A673 (cell line): ENCODE measurements at places on chromosomes 2 and 18.
A peak's percentile ranks its signal among the peaks of the same experiment; 100 is the strongest.

DNA sequence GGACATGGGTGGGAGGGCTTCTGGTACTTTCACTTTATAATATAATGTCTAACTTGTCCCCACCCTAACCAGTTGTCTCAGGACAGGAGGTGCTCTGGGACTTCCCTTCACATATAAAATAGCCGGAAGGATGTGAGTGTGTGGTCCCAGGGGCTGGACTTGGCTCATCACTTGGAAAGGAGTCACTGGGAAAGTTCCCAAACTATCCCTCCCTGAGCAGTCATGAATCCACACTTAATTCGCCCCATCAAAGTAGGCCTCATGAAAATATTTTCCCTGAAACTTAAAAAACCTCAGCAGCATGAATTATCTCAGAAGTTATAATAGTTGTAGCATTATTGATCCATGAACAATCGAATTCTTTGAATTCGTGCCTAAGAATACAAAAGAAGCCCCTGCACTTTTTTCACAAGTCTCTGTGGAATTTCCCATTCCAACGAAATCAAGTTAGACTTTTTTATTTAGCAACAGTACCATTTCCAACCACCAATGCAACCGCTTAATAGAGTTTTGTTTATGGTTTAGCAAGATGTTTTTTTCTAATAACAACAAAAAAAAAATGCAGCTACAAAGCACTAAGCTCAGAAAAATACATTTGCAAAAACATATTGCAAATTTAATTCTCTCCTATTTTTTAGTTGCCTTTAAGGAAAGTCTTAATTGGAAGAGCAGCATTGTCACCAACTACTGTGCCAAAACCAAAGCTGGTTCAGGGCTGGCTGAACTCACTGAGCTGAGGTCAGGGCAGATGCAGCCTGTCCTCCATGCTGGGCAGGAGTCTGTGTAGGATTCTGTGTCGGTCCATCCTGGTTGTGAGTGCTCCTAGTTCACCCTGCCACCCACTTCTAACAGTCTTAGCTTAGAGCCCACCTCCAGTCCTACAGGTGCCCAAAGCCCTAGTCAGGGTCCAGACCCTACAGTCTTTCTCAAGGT lies 68.8 kb upstream of the SPTBN1 start:
- H3K4me1 ChIP-seq = no peaks in the 10 kb centered on the region
- no peaks in the 10 kb centered on the region for H3K36me3 ChIP-seq
- DNase-seq = no peak
- no peaks in the 10 kb centered on the region for H3K27me3 ChIP-seq

GRCh38 chr2:122422384-122422991 lies 667.0 kb downstream of the TSN start:
- no peaks in the 10 kb centered on the region for H3K36me3 ChIP-seq
- peaks cover 28% of the 10 kb centered on the region for H3K4me1 ChIP-seq
- DNase-seq = peak; percentile 31
- H3K4me3 ChIP-seq = no peak overlapping the region
- peak overlapping the region; percentile 28 for H3K27ac ChIP-seq

- no peak overlapping the region for H3K27ac ChIP-seq
- no peaks in the 10 kb centered on the region for H3K27me3 ChIP-seq
- no peaks in the 10 kb centered on the region for H3K4me1 ChIP-seq
- no peak overlapping the region for H3K4me3 ChIP-seq
Measured at GRCh38 chr2:64837925-64838641, 151.1 kb upstream of the SLC1A4 start.

GRCh38 chr18:79784965-79785770 lies 12.6 kb upstream of the KCNG2 start:
- H3K27me3 ChIP-seq = peaks cover 52% of the 10 kb centered on the region
- H3K4me3 ChIP-seq = no peak overlapping the region
- H3K27ac ChIP-seq = no peak overlapping the region
- no peaks in the 10 kb centered on the region for H3K4me1 ChIP-seq
- no peaks in the 10 kb centered on the region for H3K36me3 ChIP-seq
- DNase-seq = no peak

DNA sequence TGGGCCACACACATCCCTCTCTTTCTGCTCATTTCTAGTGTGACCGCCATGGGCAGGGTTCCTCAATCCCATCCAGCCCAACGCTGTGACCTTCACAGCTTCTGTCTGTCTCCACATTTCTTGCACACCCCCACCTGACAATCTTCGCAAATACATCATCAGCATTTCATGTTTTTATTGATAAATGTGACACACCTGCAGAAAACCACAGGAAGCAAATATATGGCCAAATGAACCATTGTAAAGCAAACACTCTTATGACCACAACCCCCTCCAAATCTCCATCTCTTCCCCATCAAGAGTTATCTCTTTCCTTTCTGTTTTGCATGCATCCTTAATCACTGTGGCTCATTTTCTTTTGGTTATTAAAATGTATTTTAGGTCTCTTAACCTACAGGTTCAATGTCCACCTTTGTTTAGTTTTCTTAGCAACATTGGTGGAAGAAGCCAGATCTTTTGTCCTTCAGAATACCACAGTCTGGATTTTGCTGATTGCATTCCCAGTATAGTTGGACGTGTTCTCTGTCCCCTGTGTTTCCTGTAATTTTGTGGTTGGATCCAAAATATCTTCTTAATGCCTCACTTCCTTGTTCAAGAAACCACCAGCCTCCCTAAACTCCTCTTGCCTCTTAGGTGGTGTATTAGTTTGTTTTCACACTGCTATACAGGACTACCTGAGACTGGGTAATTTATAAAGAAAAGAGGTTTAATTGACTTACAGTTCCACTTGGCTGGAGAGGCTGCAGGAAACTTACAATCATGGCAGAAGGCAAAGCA lies 9.8 kb upstream of the NCK2 start:
- H3K36me3 ChIP-seq = no peaks in the 10 kb centered on the region
- H3K4me3 ChIP-seq = no peak overlapping the region
- H3K27ac ChIP-seq = no peak overlapping the region

GRCh38 chr2:75018162-75018561 lies 59.7 kb downstream of the POLE4 start:
- peaks cover 7% of the 10 kb centered on the region for H3K4me1 ChIP-seq
- H3K4me3 ChIP-seq = no peak overlapping the region
- no peak for DNase-seq
- no peaks in the 10 kb centered on the region for H3K36me3 ChIP-seq
- no peak overlapping the region for H3K27ac ChIP-seq
- no peaks in the 10 kb centered on the region for H3K27me3 ChIP-seq

DNA sequence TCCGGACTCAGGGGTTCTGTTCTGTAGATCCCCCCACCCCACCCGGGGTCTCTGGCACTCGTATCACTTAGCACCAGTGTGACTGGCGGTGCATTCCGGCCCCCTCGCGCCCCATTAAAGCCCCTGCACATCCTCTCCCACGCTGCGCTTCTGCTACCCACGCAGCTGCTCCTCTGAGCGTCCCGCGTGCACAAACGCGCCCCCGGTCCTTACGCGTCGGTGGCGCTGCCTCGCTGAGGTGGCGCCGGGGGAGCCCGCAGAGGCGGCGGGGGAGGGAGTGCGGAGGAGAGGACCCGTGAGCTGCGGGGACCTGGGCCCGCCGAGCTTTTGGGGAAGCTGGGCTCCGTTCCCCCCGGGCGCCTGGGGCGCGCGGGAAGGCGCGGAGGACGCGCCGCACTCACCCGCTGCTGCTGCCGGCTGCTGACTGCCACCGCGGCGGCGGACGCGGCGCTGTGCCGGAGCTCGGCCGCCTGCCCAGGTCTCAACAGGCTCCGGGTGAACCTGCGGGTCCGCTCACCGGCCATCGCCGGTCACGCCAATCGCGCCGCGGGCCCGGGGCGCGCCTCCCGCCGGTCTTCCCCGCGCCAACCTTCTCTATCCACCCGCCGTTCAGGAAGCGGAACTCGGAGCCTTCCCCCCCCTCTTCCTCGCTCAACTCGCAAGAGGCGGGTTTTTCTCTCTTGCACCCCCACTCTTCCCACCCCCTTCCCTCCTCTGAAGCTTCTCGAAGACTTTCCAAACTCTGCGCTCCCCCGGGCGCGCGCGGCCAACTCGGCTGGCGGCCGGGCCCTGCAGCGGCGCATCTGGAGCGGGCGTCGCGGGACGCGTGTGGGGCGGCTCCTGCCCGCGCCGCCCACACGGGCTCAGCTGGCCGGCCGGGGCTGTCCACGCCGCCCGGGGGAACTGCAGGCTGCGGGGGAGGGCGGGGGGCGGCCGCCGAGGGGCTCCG lies at the start of gene DOCK10:
DOCK10 (minus strand) TSS at position 618 of the 949 bp plus-strand sequence; CDS start at position 524, 94 bp downstream.
- no peaks in the 10 kb centered on the region for H3K36me3 ChIP-seq
- peaks cover 73% of the 10 kb centered on the region for H3K27me3 ChIP-seq
- peak; percentile 24 for DNase-seq
- peak within 1 kb of the TSS; percentile 53 for H3K4me3 ChIP-seq
- peaks cover 8% of the 10 kb centered on the region for H3K4me1 ChIP-seq

- H3K4me1 ChIP-seq = no peaks in the 10 kb centered on the region
- DNase-seq = no peak
- H3K4me3 ChIP-seq = no peak overlapping the region
- no peaks in the 10 kb centered on the region for H3K36me3 ChIP-seq
Measured at GRCh38 chr2:25410370-25410769, 68.6 kb upstream of the DNMT3A start.

DNA sequence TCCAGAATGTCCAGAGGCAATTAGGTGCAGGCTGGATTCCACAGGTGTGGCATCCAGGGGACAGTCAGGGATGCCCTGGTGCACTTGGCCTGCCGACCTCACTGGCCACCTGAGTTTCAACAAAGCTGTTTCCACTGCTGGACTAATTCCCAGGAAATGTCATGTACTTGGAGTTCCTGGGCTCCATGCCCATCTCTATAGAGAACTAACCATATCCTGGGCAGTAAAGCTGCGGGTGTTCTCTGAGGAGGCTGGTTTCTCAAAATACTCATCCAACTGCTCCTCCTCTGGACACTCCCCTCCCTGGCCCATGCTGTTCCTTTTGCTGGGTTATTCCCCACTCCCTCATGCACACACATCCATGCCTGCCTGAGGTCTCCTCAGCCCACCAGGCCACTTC lies 161.9 kb upstream of the SKOR2 start:
- H3K27ac ChIP-seq = no peak overlapping the region
- H3K36me3 ChIP-seq = no peaks in the 10 kb centered on the region
- H3K4me1 ChIP-seq = no peaks in the 10 kb centered on the region
- no peak overlapping the region for H3K4me3 ChIP-seq
- peak; percentile 13 for DNase-seq

- H3K4me1 ChIP-seq = peaks cover 17% of the 10 kb centered on the region
- DNase-seq = no peak
- H3K27ac ChIP-seq = no peak overlapping the region
- no peak overlapping the region for H3K4me3 ChIP-seq
- no peaks in the 10 kb centered on the region for H3K36me3 ChIP-seq
Measured at GRCh38 chr2:238595750-238596570, 169.2 kb downstream of the ASB1 start.

- H3K36me3 ChIP-seq = no peaks in the 10 kb centered on the region
- H3K27me3 ChIP-seq = peaks cover 4% of the 10 kb centered on the region
- DNase-seq = no peak
- no peak overlapping the region for H3K27ac ChIP-seq
- H3K4me3 ChIP-seq = no peak overlapping the region
Measured at GRCh38 chr2:231918501-231919330, 7.5 kb downstream of the NPPC start.

DNA sequence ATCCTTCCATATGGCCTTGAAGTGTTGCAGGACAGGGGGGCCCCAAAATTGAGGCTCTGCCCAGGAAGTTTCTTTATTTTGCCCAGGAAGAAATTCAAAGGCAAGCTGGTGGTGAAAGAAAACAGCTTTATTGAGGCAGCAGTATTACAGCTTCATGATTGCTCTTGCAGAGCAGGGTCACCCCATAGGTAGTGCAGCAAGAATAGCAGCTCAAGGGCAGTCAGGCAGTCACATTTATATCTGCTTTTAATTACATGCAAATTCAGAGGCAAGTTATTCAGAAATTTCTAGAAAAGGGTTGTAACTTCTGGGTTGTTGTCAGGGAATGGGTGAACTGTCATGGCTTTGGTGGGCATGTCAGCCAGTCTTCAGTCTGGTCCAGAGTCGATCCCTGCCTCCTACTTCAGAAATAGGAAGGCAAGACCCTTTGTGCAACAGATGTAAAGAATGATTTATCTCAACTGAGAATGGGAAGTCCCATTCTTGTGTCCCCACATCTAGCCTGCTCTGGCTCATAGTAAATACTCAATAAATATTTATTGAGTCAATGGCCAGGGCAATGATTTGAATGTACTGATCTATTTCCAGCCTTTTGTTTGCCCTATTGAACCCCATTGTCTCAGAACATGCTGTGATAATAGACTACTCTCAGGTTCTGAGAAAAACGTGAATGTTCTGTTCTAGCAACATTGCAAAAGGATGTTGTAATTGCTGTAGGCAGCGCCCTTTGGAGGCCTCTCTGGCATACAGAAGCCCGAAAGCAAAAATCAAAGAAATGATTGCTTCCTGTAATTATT lies 129.8 kb downstream of the MYO3B start:
- no peaks in the 10 kb centered on the region for H3K27me3 ChIP-seq
- no peak overlapping the region for H3K27ac ChIP-seq
- peaks cover 4% of the 10 kb centered on the region for H3K4me1 ChIP-seq

GRCh38 chr18:10164271-10165071 lies 250.7 kb downstream of the VAPA start:
- H3K4me3 ChIP-seq = no peak overlapping the region
- no peaks in the 10 kb centered on the region for H3K27me3 ChIP-seq
- DNase-seq = no peak
- no peaks in the 10 kb centered on the region for H3K4me1 ChIP-seq
- H3K27ac ChIP-seq = no peak overlapping the region
- H3K36me3 ChIP-seq = no peaks in the 10 kb centered on the region

DNA sequence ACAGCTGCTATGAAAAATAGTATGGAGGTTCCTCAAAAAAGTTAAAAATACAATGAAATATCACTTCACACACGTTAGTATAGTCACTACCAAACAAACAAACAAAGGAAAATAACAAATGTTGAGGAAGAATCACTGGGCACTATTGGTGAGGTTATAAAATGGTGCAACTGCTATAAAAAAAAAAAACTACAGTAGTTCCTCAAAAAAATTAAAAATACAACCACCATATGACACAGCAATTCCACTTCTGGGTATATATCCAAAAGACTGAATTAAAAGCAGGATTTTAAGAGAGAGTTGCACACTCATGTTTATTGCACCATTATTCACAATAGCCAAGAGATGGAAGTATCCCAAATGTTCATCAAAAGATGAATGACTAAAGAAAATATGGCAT lies 80.9 kb upstream of the POU3F3 start:
- H3K27me3 ChIP-seq = no peaks in the 10 kb centered on the region
- no peak for DNase-seq
- H3K27ac ChIP-seq = no peak overlapping the region
- H3K4me3 ChIP-seq = no peak overlapping the region
- no peaks in the 10 kb centered on the region for H3K4me1 ChIP-seq

- H3K27ac ChIP-seq = no peak overlapping the region
- no peaks in the 10 kb centered on the region for H3K36me3 ChIP-seq
- DNase-seq = peak; percentile 55
- no peaks in the 10 kb centered on the region for H3K27me3 ChIP-seq
Measured at GRCh38 chr18:21897811-21898210, 157.2 kb downstream of the MIB1 start.

GRCh38 chr2:196748123-196748522 lies 51.4 kb downstream of the GTF3C3 start:
- no peak overlapping the region for H3K4me3 ChIP-seq
- H3K4me1 ChIP-seq = peaks cover 10% of the 10 kb centered on the region
- no peak overlapping the region for H3K27ac ChIP-seq
- no peaks in the 10 kb centered on the region for H3K27me3 ChIP-seq
- H3K36me3 ChIP-seq = no peaks in the 10 kb centered on the region
